ENCODE measurements at places on chromosomes 6 and 20. TPM values are rescaled to one million over a fixed set of nuclear protein-coding genes. Genes with fewer than 3 reads are reported as not detected.

DNA sequence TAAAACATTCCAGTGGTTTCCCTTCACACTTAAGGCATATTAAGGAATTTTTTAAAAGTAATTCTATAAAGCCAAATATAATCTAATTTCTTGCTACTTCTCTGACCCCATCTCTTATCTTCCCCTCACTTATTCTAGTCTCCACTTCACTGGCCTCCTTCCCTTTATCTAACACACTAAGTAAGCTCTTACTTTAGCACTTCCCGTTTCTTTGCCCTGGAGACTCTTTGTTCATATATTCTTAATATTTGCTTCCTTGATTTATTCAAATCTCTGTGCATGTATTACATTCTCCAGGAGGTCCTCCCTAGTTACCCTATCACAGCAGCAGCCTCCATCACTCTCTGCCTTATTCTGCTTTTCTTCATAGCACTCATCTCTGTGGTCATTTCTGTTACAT, 20.3 kb downstream of the GTPBP2 start:
- no peak for DNase-seq

DNA sequence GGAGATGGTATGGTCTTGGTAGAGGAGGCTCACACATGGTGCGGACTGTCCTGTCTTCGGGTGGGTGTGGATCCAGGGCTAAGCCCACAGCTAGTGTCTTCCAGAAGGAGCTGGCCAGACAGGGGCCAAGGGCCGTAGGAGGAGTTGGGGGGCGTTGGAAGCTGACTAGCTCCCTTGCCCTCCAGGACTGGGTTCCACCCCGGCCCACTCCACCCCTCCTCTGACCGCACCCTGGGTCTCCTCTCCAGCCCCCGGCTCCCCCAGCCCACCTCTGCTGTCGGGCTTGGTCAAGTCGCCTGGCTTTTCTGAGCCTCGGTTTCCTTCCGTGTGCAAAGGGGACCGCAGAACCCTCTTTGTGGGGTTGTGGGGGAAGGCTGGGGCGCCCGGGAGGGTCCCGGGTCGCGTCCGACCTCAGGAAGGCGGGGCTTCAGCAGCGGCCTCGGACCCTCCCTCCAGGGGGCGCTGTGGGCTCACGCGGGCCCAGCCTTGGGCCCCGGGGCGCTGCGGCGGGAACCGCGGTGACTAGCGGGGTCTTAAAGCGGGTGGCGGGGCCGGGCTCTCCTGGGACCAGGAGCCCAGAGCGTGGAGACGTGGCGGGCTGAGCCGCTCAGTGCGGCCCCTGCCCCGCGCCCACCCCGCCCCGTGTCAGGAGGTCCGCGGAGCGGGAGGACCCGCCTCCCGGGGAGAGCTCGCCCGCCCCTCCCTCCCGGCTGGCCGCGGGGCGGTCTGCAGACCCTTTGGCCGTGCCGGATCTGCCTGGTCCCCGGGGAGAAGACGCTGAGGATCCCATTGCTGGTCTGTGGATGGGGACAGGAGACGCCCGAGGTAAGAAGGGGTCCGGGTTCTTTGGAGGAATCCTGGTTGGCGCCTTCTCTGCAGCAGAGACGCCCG, 5.4 kb downstream of the NPBWR2 start:
- DNase-seq: no peak

DNA sequence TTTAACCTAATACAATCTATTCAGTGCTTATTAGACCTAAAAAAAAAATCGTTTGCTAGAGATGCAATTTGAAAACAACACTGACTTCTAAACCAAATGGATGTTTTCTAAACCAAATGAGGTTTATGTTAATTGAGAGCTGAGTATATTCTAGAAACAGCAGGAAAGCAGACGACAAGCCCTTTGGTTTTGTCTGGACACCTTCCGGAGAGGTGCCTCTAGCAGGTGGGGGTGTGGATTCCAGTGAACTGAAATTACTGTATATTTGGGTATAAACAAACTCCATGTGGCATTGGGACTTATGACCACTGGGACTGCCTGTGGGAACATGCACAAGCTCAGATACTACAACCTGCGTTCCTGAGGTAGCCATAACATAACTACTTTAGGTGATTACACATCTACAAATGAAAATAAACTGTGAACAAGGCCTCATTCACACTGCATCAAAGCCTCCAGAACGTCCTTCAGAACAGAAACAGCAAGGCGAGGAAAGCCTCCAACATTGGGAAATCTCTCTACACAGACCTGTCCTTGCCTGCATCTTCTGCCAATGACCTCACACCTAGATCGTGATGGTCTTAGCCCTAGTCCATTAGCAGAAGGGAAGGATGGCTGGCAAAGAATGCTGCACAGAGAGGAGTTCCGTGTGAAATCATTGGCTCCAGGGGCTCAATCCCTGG, 206.8 kb upstream of the FOXQ1 start:
- DNase-seq: no peak

- DNase-seq: no peak
These were observed 101.1 kb downstream of the CDK19 start for GRCh38 chr6:110714143-110714542.

GRCh38 chr20:4069751-4070150, 54.4 kb upstream of the RNF24 start:
- DNase-seq: no peak

DNA sequence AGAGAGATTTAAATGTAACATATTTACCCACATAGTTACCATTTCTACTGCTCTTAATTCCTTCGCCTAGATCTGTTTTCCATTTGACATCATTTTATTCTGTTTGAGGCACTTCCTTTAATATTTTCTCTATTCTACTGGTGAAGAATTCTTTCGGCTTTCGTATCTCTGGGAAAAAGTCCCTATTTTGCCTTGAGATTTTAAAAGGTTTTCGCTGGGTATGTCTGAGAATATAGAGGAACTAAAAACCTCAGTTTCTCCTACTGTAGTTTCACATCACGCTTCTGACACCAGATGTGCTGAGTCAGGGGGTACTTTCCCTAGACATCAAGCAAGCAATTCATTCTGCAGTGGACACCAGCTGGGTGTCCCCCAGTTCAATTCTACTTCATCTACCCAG, 61.7 kb downstream of the E2F3 start:
- DNase-seq: no peak

- no peak for DNase-seq
These were observed 9.1 kb upstream of the CST4 start for GRCh38 chr20:23697947-23698346.

GRCh38 chr20:25038591-25039015, 19.3 kb downstream of the ACSS1 start:
- no peak for DNase-seq

DNA sequence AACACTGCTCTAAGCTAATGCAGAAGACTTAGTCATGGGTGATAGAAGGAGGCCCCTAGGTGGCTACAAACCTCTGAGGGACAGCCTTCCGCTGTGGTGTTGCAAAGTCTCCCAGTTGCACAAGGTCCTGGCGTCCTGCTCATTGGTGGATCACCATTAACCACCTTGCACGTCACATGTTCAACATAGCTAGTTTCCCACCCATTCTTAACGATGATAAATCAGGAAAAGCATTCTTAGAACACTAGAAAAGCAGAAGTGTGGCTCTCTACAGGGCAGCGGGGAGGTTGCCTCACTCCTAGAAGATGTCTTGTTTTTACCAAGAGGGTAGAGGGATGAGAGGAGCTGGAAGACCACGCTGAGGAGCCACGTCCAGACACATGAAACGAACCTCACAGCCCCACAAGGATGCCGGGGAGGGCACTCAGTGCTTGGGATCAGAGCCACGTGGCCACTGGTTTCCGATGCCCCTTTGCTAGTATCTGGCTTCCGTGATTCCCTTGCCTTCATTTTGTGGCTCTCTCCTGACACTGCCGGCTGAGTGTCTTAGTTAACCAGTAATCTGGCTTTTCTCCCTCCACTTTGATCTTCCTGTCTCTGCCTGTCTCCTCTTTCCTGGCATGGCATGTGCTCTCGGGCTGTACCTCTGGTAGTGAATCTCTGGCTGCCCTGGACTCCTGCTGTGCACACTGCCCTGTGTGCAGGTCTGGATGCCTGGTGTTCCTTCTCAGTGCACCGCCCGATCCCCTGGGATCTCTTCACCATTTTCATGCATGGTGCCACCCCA, 91.4 kb upstream of the NEDD9 start:
- DNase-seq: no peak

- no peak for DNase-seq
These were observed 1.4 kb downstream of the GINS1 start for GRCh38 chr20:25408890-25409289.

Gene DNAH8
- 0.45 TPM for polyA plus RNA-seq

Gene RAET1E
- 0.65 TPM for polyA plus RNA-seq

Gene NOTCH4
- polyA plus RNA-seq: 24.9 TPM

Gene CITED2
- 78.6 TPM for polyA plus RNA-seq

Gene BANF2
- not detected for polyA plus RNA-seq

Gene OR12D3
- not detected for polyA plus RNA-seq

Gene PRR18
- 0.61 TPM for polyA plus RNA-seq
